GM10248 (cell line): ENCODE measurements at places on chromosomes 16 and 17.

DNA sequence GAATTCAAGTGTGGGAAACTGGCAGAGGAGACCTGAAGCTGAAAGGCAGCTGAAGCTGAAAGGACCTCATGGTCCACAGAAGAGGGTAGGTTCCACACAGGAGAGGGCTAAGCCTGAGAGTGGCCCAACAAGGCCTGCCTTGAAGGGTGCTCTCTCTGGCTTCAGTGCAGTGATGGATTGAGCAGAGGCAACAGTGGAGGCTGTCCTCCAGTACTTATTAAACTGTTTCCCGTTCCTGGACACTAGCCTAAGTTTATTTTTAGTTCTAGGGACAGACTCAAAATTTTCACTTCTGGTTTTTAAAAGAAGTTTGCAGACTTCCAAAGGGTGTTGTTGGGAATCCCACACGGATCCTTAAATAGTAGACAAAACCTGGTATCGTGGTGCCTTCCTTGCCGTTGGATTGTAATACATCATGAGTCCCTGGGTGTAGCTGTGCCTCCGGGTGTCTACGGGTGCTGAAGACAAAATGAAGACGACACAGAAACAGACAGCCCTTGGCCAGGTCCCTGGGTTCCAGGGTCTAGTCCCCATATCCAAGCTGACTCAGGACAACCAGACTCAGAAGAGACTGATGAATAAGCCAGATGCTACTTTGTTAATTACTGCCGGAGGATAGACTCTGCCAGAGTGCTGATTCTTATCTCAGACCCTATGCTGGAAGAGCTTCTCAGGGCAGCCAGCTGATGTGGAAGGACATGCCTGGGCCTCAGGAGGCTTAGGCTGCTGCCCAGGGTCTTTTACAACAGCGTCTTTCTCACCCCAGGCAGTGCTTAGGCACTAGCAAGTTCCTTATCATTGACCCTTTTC is 7.1 kb upstream of the CMTM4 start:
- no peak for DNase-seq

DNA sequence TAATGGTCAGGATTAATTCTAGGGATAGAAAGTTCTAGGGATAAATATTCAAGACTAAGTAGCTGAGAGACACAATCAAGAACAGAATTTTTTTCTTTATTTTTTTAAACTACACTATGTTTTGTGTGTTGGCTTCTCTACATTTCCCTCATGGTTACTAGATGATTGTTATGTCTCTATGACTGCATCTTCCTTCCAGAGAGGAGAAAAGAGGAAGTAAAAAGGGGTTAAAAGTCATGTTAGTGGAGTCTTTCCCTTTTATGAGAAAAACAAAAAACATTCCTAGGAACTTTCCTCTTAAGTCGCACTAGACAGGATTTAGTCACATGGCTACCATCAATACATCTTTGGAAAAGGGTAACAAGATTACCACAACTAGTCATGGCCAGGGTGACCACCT is 375.0 kb downstream of the KCNJ2 start:
- no peak for DNase-seq

DNA sequence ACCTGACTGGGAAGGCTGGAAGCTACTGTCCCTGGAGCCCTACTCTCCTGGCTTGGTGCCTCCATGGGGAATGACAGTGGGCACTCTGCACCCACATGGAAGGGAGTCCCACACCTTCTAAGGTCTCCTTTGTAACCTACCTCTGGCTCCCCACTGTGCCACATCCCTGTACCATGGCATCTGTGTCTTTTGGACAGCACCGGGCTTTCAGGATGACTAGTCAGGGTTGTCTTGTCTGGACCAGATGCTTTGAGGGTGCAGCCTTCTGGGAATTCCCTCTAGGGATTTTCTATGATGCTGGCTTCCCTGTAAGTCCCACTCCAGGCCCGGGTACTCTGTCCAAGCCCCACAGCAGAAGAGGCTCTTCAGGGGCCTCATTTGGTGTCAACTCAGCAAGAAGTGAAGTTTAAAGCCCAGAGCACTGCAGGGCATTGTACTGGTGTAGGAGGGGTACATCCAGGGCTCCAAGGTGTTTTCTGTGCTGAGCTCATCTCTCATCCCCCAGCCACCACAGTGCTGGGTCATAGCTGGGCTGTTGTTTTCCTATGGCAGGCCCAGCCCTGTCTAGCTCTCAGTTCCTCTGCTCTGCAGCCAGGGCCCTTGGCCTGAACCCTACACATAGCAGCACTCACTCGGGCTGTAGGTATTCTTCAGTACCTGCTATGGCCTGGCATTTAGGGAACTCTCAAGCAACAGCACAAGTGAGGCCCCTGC is 255.3 kb downstream of the CPPED1 start:
- DNase-seq, result peak; percentile 60

GRCh38 chr17:67392111-67392510 is 15.0 kb downstream of the PITPNC1 start:
- no peak for DNase-seq

DNA sequence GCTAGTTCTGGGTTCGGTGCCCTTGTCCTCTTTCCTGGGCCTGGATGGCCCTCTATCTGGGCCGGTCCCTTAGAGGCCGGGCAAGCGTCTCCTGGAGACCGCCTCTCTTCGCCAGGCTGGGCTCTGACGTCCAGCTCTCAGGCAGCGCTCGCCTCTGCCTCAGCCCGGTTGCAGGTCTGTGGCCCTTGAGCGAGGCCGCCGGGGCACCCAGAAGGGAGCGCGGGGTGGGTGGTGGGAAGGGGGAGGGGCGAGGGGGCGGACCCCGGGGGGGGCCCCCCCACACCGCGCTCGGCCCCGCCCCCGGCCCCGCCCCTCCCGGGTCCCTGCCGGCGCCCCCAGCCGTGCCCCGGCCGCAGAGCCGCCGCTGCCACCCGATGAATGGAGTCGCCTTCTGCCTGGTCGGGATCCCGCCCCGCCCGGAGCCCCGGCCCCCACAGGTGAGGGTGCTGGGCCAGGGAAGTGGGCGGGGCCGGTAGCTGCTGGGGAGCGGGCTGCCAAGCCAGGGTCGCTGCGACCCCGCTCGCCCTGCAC is at the start of gene ARHGAP23:
ARHGAP23 (plus strand) TSS at position 353 of the 531 bp plus-strand sequence; CDS start at position 375, 22 bp downstream.
- peak; percentile 67 for DNase-seq

DNA sequence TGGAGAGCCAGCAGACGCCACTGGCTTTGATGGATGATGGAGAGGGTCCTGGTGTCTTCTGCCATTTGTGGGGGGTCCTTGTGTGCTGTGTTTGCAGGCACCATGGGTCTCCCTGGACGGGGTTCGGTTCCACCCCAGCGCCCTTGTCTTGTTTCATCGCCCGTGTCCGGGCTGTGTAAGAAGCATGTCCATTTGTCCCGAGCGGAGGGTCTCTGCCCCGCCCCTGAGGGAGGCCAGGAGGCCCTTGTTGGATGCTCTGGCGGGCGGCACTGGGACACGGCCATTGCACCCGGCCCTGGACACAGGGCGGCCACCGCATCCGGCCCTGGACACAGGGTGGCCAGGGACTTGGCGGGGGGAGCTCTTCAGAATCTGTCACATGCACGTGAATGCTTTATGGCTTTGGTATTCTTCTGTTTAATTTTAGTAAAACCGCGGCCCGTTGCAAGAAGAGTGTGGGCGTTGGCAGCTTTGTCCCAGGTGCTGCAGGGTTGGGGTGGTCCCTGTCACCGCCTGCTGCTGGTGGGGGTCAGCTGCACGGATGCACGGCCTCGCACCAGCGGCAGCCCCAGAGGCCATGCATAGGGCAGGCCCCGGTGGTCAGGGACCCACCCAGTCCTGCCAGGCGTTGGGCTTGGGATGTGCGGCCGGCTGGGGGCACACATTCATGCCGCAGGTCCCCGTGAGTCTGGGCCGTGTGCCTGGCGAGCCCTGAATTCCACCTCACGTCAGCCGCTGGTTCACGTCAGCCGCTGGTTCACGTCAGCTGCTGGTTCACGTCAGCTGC is 21.0 kb upstream of the ZNF750 start:
- DNase-seq, result no peak

DNA sequence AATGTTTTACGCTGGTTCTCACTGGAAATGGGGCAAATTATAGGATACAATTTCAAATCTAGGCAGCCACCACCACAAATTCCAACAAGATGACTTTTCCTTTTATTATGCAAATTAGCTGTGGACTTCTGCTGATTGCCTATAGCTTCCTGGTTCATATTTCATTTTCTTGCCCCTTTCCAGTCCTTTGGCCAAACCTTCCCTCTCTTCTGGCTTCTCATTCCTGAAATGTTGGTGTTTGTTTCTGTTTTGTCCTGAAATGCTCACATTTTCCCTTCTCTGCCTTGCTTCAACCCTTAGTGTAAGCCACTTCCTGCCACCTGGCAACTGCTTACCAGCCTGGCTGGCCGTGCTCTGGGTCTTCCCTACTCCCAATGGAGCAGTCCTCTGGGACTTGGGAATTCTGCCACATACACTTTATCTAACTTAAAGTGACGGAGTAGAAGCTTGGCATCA is 14.0 kb downstream of the PRSS54 start:
- DNase-seq, result no peak

DNA sequence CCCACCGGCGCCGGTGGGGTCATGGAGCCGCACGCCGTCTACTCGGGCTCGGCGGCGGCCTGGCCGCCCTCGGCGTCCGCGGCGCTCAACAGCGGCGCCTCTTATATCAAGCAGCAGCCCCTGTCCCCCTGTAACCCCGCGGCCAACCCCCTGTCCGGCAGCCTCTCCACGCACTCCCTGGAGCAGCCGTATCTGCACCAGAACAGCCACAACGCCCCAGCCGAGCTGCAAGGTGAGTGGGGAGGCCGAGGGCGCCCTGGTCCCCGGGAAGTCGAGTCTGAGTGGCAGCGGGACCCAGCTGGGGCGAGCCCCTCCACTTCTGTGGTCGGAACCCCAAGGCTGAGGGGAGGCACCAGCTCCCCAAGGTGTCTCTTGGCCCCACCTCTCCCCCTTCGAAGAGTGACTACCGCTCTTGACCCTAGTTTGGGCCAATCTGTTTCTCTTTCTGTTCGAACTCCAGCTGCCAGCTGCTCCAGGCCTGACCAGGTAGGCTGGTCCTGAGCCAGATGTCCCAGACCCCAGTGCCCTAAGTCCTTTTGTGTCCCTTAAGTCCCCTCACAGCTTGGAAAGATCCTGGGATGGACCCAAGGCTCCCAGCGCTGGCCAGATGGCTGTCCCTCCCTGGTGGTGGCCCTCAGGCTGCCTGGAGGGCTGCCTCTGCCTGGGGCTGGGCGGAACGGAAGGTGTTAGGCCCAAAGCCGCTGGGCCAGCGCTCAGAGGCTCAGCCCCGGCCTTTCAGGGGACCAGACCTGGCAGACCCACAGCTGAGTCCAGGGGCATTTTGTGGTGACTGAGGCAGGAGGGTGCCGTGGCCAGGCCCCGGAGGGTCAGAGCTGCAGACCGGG is 1.2 kb downstream of the FOXF1 start:
- no peak for DNase-seq

DNA sequence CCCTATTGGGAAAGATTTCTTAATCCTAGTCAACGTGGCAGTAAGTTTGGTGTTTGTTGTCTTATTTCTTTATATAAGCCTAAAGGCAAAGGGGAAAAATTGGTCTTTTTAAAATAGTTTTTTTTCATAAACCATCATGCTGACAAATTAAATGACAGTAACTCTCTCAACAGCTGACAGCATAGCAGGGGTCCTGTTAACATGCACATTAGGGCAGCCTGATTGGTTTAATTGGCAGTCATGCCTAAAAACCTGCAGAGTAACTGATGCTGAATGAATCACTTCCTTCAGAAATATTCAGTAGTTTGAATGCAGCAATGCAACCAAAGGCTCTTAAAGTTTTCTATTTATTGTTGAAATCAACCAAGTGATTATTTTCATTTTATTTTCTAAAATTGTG is 85.4 kb downstream of the ITFG1 start:
- DNase-seq, result no peak

DNA sequence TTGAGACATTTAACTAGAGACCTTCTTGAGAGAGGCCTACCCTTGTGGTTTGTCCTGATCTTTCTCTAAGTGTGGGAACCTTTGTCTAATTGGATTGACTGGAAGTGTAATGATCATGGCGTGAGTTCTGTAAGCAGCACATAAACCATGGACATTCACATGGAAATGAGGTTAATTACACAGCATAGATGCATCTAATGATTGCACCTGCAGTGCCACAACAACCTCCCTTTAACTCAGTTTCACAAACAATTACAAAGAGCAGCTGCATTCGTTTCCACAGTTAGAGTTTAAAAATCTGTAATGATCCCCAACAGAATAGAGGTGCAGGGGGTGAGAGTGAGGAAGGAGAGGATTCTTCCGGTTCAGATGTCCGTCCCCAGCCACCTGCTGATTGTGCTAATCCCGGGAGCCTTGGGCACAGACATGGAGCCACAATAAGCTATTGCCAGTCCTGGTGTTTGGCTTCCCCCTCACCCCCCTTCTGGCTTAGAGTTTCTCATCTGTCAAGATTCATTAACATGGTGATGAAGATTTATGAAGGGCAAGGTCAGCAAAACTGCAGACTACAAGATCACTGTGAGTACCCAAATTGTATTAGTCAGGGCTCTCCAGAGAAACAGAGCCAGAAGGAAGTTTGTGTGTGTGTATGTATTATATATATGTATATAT is 659.2 kb upstream of the SOX9 start:
- no peak for DNase-seq

- no peak for DNase-seq
These were observed 13.2 kb downstream of the ITGB3 start for GRCh38 chr17:47266782-47267181.

DNA sequence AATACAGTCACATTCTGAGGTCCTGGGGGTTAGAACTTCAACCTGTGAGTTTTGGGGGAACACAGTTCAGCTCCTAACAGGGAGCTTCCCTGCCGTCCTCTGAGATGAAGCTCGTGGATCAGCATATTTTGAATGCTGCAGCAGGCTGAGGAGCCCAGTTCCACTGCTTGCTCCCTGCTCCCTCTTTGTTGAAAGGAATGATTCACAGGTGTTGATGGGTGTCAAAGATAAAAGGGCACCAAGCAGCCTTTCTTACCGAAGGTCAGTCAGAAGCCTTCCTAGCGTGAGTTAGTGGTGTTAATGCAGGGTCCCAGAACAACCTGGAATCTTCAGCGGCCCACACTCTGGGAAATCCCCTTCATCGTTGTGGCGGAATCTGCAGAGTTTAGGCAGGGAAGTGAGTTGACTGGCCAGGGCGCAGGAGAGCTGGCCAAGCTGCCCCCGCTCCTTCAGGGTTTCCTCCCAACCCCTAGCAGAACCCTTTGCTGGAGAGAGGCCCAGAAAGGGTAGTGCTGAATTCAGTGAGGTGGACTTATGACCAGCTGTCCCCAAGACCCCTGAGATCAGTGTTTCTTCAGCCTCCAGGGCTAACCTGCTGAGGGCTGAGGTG is 114.8 kb downstream of the GNAO1 start:
- DNase-seq, result no peak

DNA sequence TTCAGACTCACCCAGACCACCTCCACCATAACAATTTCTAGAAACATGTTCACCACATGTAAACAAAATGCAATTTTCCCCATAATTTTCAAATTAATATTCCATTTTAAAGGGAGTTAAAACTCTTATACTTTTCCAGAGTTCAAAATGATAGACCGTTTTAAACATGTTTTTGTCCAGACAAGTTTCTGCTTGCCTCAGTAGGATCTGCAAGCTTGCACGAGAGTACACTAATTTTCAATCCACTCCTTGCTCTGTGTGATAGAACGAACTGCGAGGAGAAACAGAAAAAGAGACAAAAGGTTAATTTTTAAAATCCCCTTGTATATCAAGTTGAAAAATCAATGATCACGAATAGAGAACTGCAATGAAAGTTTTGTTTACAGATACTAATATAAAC is 7.1 kb downstream of the FAHD1 start:
- DNase-seq, result no peak

- no peak for DNase-seq
These were observed 5.7 kb downstream of the DHRS7B start for GRCh38 chr17:21132428-21132827.
